ENCODE measurements at places on chromosomes 1 and 21. TPM values are rescaled to one million over a fixed set of nuclear protein-coding genes. Genes with fewer than 3 reads are reported as not detected.

DNA sequence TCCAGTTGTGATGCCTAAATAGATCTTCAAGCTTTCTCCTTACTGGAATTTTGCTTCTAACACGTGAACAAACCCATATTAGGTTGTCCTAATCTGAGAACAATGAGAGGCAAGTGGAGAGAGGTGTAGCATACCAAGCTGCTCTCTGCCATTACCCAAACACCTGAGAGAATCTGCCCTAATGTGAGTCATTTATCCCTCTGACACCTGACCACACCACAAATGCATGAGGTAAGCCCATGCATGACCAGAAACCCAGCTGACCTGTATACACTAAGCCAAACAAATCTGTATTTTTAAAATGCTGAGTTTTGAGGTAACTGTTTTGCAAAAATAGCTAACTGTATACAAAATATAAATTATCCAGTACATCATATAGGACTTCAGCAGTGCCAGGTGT, 1458.1 kb upstream of the B3GALT2 start:
- no peaks in the 10 kb centered on the region for H3K4me1 ChIP-seq
- H3K4me3 ChIP-seq, result no peak overlapping the region
- no peaks in the 10 kb centered on the region for H3K36me3 ChIP-seq
- H3K27me3 ChIP-seq, result no peaks in the 10 kb centered on the region
- DNase-seq, result no peak
- no peak overlapping the region for H3K27ac ChIP-seq

- no peaks in the 10 kb centered on the region for H3K36me3 ChIP-seq
- H3K4me3 ChIP-seq, result no peak overlapping the region
- H3K4me1 ChIP-seq, result no peaks in the 10 kb centered on the region
- H3K27me3 ChIP-seq, result no peaks in the 10 kb centered on the region
Observed at GRCh38 chr21:46152927-46153246, 2.5 kb downstream of the FTCD start.

GRCh38 chr1:58588396-58588795, 11.3 kb upstream of the TACSTD2 start:
- peaks cover 35% of the 10 kb centered on the region for H3K4me1 ChIP-seq
- no peak overlapping the region for H3K27ac ChIP-seq
- H3K36me3 ChIP-seq, result no peaks in the 10 kb centered on the region

DNA sequence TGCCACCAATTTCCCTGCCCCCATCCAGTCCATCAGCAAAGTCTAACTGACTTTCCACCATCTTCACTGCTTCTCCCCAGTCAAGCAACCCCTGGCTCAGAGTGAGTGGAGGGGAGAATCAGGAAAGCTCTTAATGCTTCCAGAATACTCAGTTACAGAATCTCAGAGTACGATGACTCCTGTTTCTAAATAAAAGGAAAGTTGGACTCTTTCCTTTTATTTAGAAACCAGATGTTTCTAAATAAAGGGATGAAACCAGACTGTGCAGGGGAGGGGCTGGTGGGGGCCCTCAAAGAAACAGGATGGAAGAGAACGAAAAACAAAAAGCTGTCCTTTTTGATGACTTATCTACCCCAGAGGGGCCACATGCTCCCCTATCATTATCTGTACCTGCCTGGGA, 85.2 kb upstream of the PPM1J start:
- peaks cover 4% of the 10 kb centered on the region for H3K27me3 ChIP-seq
- H3K4me1 ChIP-seq, result no peaks in the 10 kb centered on the region
- no peaks in the 10 kb centered on the region for H3K36me3 ChIP-seq
- no peak overlapping the region for H3K27ac ChIP-seq

DNA sequence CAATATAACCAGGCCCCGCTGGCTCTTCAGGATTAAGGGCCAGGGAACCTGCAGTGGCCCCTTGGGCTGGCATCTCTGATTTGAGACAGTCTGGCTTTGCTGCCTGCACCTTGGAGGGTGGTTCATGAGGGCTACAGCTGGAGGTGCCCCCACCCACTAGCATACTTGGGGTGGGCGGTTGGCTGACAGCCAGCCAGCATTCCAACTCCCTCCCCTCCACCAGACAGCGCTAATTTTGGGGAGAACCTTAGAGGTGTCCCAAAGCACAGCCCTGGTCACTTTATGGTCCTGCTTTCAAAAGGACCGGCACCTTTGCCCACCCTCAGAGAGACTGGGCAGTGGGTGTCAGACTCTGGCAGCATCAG, 180.7 kb upstream of the VAMP3 start:
- peaks cover 9% of the 10 kb centered on the region for H3K27me3 ChIP-seq
- H3K27ac ChIP-seq, result no peak overlapping the region
- no peak for DNase-seq
- no peaks in the 10 kb centered on the region for H3K36me3 ChIP-seq
- no peak overlapping the region for H3K4me3 ChIP-seq

- H3K27me3 ChIP-seq, result no peaks in the 10 kb centered on the region
- H3K4me1 ChIP-seq, result peaks cover 35% of the 10 kb centered on the region
- peak overlapping the region; percentile 15 for H3K27ac ChIP-seq
- H3K4me3 ChIP-seq, result no peak overlapping the region
Observed at GRCh38 chr1:206716870-206717673, 32.4 kb downstream of the MAPKAPK2 start.

- H3K27me3 ChIP-seq, result no peaks in the 10 kb centered on the region
- no peaks in the 10 kb centered on the region for H3K36me3 ChIP-seq
- H3K27ac ChIP-seq, result peak overlapping the region; percentile 63
- H3K4me3 ChIP-seq, result no peak overlapping the region
- H3K4me1 ChIP-seq, result peaks cover 22% of the 10 kb centered on the region
Observed at GRCh38 chr21:16180614-16181013, 450.8 kb downstream of the USP25 start.

DNA sequence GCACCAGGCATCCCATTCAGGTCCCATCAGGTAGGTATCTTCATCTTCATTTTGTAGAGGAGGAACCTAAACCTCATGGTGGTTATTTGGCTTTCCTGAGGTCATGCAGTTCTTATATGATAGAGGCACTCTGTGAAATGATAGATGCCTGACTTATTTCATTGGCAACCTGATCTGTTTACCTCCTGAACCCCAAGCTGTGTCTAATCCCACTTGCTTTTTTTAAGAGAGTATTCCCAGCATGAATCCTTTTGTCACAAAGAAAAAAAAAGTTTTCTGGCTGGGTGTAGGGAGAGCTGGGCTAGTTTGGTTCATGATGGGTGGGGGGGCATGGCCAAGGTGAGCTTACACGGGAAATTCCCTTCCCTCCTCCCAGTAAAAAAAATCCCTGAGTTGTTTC, 154.2 kb downstream of the TENT5C start:
- peaks cover 23% of the 10 kb centered on the region for H3K27me3 ChIP-seq
- H3K36me3 ChIP-seq, result no peaks in the 10 kb centered on the region
- no peak overlapping the region for H3K4me3 ChIP-seq
- H3K27ac ChIP-seq, result no peak overlapping the region
- no peak for DNase-seq

DNA sequence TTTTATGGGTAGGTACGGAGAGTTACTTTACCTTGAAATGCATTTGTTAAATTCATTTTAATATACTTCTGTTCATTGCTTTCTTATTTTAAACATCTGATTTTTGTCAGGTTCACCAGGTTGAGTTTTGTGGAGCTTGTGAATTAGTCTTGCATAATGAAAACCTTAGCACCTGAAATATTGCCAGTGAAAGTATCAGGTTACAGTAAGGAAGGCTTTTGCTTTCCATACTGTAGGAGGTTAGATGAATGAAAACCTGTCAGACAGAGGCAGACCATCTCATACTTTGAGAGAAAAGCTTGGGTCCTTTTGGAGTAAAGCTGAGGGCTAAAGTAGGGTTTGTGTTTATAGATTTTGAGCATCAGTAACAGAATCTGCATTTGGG, 34.7 kb downstream of the THRAP3 start:
- peaks cover 24% of the 10 kb centered on the region for H3K36me3 ChIP-seq
- H3K27me3 ChIP-seq, result no peaks in the 10 kb centered on the region
- H3K27ac ChIP-seq, result peak overlapping the region; percentile 23
- no peak overlapping the region for H3K4me3 ChIP-seq
- DNase-seq, result no peak

- DNase-seq, result no peak
- peaks cover 31% of the 10 kb centered on the region for H3K36me3 ChIP-seq
- H3K4me3 ChIP-seq, result no peak overlapping the region
- peak overlapping the region; percentile 78 for H3K27ac ChIP-seq
- peaks cover 54% of the 10 kb centered on the region for H3K4me1 ChIP-seq
Observed at GRCh38 chr1:88985032-88985431, 7.4 kb downstream of the KYAT3 start.

- H3K4me1 ChIP-seq, result peaks cover 36% of the 10 kb centered on the region
- H3K27me3 ChIP-seq, result peaks cover 13% of the 10 kb centered on the region
- H3K4me3 ChIP-seq, result peak overlapping the region; percentile 42
- H3K27ac ChIP-seq, result no peak overlapping the region
- H3K36me3 ChIP-seq, result no peaks in the 10 kb centered on the region
Observed at GRCh38 chr1:21668951-21669257, 253 bp downstream of the RAP1GAP start.

GRCh38 chr1:226525750-226526149, 22.8 kb upstream of the STUM start:
- no peak for DNase-seq
- H3K27me3 ChIP-seq, result peaks cover 28% of the 10 kb centered on the region
- no peak overlapping the region for H3K4me3 ChIP-seq
- no peaks in the 10 kb centered on the region for H3K36me3 ChIP-seq
- H3K4me1 ChIP-seq, result no peaks in the 10 kb centered on the region

- no peak overlapping the region for H3K4me3 ChIP-seq
- H3K36me3 ChIP-seq, result peaks cover 2% of the 10 kb centered on the region
- peak overlapping the region; percentile 50 for H3K27ac ChIP-seq
- DNase-seq, result no peak
- peaks cover 29% of the 10 kb centered on the region for H3K4me1 ChIP-seq
Observed at GRCh38 chr1:150551051-150551783, 2.0 kb downstream of the ADAMTSL4 start.

- peaks cover 6% of the 10 kb centered on the region for H3K36me3 ChIP-seq
- no peak overlapping the region for H3K27ac ChIP-seq
- peaks cover 5% of the 10 kb centered on the region for H3K4me1 ChIP-seq
- DNase-seq, result no peak
- no peak overlapping the region for H3K4me3 ChIP-seq
- no peaks in the 10 kb centered on the region for H3K27me3 ChIP-seq
Observed at GRCh38 chr1:83905315-83905907, 93.5 kb downstream of the TTLL7 start.

DNA sequence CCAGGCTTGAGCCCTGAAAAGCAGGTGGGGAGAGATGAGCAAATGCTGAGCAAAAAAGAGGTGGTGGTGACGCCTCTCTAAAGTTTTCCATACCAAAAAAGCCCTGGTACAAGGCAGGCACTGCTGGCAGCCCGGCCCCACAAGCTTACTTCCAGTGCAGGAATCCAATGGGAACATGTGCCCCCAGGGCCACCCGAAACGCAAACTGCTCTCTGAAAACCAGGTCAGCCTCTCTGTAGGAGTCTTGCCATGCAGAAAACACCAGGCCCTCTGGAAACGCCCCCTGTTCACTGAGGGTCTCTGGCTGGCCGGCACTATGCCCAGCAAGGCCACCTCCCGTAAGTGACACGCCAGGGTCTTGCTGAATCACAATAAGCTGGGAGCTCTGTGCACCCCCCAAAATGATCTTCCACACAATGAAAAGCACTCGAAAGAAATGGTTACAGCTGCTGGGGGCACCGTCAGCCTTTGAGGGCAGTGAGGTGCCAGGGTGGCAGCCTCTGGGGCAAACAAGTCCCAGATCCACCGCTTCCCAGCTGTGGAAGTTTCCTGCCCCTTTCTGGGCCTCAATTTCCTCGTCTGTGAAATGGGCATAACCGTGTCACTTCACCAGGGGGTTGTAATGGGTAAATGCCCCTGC, 170.5 kb downstream of the TOMM20 start:
- H3K36me3 ChIP-seq, result no peaks in the 10 kb centered on the region
- H3K4me3 ChIP-seq, result no peak overlapping the region
- no peak for DNase-seq
- peak overlapping the region; percentile 87 for H3K27ac ChIP-seq
- peaks cover 83% of the 10 kb centered on the region for H3K4me1 ChIP-seq

DNA sequence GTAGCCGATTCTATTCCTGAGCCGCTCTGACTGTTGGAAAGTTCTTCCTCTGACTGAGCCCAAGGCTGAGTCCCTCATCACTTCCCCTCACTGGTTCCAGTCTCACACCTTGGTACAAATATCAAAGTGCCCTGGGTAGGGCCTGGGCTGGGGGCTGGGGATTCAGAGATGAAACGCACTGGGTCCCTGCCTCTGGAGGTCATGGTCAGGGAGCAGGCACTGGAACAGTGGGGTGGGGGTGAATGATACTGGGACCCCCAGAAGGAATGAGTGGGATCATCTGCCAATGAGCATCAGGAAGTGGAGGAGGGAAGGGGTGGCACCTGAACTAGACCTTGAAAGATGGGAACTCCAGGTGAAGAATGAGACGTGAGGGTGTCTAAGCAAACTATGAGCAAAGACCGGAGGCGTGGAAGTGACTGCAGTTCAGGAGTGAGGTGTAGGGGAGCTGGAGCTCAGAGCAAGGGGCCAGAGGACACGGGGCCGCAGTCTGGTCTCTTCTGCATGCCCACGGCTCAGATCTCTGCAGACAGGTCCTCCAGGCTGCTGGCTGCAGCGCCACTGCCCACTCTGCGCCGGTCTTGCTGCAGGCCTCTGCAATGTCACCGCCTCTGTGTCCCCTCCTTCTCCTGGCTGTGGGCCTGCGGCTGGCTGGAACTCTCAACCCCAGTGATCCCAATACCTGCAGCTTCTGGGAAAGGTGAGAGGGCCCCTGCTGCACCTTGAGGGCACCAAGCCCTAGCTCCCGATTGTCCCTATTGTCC, 10.0 kb downstream of the PEAR1 start:
- no peak overlapping the region for H3K27ac ChIP-seq
- DNase-seq, result no peak
- H3K36me3 ChIP-seq, result peaks cover 11% of the 10 kb centered on the region
- H3K27me3 ChIP-seq, result no peaks in the 10 kb centered on the region
- H3K4me3 ChIP-seq, result no peak overlapping the region

GRCh38 chr1:70288166-70288565, 66.4 kb downstream of the ANKRD13C start:
- H3K27ac ChIP-seq, result no peak overlapping the region
- no peaks in the 10 kb centered on the region for H3K27me3 ChIP-seq
- DNase-seq, result no peak
- no peak overlapping the region for H3K4me3 ChIP-seq
- peaks cover 17% of the 10 kb centered on the region for H3K36me3 ChIP-seq
- peaks cover 4% of the 10 kb centered on the region for H3K4me1 ChIP-seq

GRCh38 chr21:42346866-42347600, 3.8 kb downstream of the TFF2 start:
- H3K36me3 ChIP-seq, result no peaks in the 10 kb centered on the region
- H3K4me1 ChIP-seq, result no peaks in the 10 kb centered on the region
- H3K27ac ChIP-seq, result no peak overlapping the region
- peak; percentile 63 for DNase-seq
- no peak overlapping the region for H3K4me3 ChIP-seq

OLFML3 gene
- 37.0 TPM for total RNA-seq

SYNC gene
- 23.0 TPM for total RNA-seq

FAM177B gene
- total RNA-seq, result not detected

CD1B gene
- total RNA-seq, result not detected

C1QB gene
- total RNA-seq, result not detected

DISP3 gene
- 0.43 TPM for total RNA-seq

LRRC42 gene
- total RNA-seq, result 32.8 TPM

PTGFRN gene
- total RNA-seq, result 51.1 TPM

SPRR3 gene
- total RNA-seq, result not detected

GPATCH2 gene
- 14.9 TPM for total RNA-seq

PDC gene
- total RNA-seq, result not detected

SPAG17 gene
- not detected for total RNA-seq

CYP4B1 gene
- not detected for total RNA-seq

All from osteocyte (in vitro differentiated cells).